CD4-positive, alpha-beta T cell treated with Interferon gamma for 1 hour (primary cell): ENCODE measurements at places on chromosomes 12 and 14.

DNA sequence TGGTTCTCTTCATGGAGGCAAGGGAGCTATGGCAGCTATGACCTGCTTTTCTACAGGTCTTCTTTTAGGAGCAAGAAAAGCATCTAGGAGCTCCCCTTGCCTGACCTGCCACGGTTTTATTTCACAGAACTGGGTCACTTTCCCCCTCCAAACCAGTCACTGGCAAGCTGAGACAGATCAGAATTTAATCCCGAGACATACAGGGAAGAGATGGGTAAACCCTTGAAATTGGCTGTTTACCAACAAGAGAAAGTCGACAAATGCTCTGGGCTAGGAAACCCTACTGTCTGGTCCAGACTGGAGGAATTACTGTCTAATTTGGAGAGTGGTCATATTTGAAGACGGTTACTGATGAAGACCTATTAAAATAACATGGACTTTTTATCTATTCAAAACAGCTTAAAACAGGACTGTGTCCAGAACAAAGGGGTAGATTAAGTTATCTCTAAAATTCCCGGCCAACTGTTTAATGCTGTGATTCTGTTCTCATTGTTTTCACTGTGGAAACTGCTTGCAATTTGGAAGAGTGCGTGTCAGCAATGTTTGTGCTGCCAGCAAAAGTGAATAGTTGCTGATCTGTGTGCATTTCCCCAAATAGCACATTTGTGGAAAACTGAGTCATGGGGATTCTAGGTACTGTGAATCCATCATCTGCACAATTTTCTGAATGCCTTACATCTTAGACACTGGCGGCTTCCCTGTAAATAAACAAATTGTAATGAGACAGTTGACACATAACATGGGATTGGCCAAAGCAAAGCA is 73.4 kb upstream of the EEA1 start:
- DNase-seq = no peak

- DNase-seq = no peak
These were observed 49.6 kb downstream of the MYRFL start for GRCh38 chr12:69874606-69875005.

- DNase-seq = no peak
These were observed 677.7 kb downstream of the TMEM121 start for GRCh38 chr14:106204063-106204462.

DNA sequence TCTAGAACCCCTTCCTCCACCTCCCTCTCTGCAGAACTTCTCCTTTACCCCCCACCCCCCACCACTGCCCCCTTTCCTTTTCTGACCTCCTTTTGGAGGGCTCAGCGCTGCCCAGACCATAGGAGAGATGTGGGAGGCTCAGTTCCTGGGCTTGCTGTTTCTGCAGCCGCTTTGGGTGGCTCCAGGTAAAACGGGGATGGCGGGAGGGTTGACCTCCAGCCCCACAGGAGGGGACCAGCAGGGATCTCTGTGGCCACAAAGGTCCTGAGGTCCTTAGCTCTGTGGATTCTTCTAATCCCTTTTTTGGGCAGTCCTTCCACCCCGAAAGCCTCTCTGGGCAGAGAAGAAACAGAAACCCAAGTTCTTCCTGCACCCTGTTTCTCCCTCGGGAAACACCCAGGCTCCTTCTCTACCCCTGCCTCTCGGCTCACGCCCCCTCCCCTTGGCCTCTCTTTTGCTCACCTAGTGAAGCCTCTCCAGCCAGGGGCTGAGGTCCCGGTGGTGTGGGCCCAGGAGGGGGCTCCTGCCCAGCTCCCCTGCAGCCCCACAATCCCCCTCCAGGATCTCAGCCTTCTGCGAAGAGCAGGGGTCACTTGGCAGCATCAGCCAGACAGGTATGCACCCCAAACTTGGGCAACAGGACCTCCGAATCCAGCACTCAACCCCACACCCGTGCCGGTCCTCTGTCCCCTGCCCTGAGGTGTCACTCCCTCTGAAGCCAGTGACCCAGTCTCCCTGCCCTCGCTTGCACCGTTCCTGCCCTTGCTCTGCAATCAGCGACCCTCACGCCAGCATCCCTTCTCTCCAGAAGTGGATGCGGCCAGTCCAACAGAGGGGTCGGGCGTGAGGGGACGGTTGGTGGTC is 638 bp downstream of the LAG3 start:
- no peak for DNase-seq

DNA sequence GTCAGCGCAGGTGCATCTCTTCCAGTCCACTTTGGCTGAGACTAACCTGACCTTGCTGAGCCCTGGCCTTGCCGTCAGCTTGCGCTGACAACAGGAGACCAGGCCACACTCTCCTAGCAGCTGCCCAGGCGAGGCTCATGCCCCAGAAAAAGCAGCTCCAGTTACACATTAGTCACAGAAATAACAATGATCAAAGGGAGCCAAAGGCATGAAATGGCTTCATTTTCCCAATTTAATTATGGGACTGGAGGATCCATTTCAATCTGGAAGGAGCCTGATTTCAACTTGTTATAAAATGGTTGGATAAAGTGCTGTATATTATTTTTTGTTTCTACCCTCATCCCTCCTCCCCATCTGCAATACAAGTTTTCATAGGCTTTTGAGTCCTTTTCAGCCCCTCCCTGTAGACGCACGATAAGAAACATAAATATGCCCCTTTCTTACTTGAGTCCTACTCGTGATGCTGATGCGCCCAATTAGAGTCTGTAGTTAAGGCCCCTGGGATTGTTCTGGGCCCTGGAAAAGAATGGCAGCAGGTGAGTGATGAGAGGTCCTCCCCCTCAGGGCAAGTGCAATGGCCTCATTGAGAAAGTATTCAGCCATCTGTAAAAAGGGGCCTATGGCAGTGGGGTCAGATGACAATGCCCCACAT is 376.0 kb downstream of the C12orf75 start:
- no peak for DNase-seq
